ENCODE measurements at places on chromosomes 5 and 9.

- no peak for DNase-seq
Observed at GRCh38 chr5:42994246-42994554, 45.9 kb downstream of the ANXA2R start.

GRCh38 chr5:166722939-166723338 is 1568.5 kb upstream of the WWC1 start:
- no peak for DNase-seq

DNA sequence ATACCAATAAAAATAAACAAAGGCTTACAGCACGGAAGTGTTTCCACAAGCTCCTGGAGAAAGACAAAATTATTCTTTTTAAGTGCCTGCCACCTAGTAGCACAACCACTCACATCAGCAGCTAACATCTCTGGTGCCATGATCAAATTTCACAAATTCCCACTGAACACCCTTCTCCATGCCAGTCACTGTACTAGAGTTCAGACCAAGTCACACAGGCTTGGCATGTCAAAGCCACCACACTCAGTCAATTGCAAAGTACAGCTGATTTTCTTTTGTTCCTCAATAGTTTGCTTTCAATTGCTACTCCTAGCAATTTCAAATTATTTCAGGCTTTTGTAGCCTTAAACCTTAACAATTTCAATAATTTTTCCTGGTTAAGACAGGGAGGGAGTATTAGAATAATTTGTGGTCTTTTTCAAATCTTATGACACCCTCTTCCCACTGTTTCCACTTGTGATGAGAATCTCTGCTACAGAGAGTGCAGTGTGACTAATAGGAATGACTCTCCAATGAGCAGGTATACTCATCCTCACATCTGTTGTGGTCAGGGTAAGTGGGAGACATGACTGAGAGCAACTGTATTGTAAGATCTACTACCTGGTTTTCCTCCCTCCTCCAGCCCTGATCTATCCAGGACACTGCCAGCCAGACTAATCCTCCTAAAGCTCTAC is 46.2 kb downstream of the RNF145 start:
- no peak for DNase-seq

DNA sequence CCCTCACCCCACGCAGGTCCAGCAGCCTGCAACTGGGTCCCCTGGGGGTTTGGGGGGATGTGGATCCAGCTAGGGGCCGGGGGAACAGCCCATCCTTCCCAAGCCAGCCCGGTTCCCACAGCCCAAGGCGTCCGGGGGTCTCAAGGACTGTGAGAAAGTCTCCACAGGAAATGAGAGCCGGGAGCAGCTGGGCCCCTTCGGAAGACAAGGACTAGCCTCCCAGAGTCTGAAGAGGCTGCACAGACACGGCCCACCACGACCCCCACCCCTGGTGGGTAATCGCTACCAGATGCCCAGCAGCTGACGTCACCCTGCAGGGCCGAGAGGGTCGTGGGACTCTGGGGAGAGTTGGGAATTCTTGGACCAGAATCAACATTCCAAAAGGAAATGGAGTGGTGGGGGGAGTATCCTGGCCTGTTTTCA is 10.5 kb downstream of the SH2D3C start:
- no peak for DNase-seq

GRCh38 chr9:69671879-69672595 is at the start of gene APBA1:
Gene APBA1, minus strand, starts transcription at chr9:69672371.
- DNase-seq: no peak

- DNase-seq: peak; percentile 70
Observed at GRCh38 chr5:1294835-1295649, at the start of gene TERT. Gene TERT, minus strand, starts transcription at chr5:1295068. Its CDS starts 79 bp downstream, at chr5:1294989.

GRCh38 chr5:104576677-104577076 is 1014.1 kb upstream of the NUDT12 start:
- no peak for DNase-seq

DNA sequence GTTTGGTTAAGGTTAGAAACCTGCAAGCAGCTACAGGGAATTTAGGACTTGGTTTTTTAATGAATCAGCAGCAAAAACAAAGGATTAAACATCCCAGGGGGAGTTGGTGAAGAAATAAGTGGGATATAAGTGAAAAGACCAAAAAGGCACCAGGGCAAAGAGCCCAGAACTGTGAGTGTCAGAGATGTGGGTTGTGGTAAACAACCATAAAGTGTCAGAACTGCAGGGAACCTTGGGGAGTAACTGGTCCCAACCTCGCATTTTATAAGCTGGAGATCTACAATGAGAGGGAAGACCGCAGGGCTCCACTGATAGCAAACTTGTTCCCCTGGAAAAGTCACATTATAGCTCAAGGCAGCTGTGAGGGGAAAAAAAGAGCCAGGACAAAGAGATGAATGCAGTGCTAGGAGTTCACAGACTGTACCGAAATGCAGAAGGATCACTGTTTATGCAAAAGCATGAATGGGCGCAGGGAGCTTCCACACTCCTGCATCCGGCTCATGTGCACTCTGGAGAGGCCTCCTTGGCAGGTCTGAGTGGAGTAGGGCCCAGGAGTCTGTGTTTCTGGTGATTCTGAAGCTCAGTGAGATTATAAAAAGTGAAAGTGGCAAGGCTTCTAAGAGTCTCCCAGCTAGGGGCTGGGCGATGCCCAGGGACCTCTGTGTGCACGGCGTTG is 156.3 kb downstream of the GOLPH3 start:
- DNase-seq: no peak

- DNase-seq: no peak
Observed at GRCh38 chr9:116933251-116933650, 246.1 kb downstream of the TRIM32 start.

DNA sequence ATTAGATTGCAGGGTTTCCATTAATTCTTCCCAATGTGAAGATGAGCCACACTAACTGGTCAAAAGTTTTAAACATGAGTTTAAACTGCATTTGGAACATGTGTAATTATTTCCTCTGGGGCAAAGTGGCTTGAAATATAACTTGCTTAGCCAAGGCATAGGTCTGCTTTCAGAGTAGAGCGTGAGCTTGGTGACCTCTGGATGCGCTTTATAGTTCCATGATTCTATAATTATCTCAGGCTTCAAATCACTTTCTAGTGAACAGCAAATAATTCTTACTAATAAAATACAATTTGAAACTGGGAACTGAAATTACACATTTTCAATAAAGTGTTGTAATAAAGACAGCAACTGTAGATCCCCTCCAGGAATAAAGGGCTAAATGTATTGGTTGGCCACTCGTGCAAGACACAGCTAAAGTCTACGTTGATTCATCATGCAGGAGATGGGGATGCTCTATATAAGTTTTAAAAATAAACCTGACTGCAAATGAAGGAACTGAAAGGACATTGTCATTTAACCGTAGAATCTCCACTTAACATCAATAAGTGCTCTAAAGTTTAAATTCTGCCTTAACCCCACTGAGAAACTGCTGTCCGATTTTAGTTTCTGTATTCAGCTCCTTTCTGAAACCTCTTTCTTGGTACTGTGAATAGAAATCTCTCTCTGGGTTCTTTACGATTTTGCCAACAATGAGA is 460.0 kb downstream of the PSAT1 start:
- DNase-seq: no peak

- DNase-seq: no peak
Observed at GRCh38 chr9:69847491-69847890, 26.9 kb downstream of the CFAP95 start.

GRCh38 chr9:91799113-91799744 is 150.8 kb downstream of the ROR2 start:
- DNase-seq: no peak

GRCh38 chr9:37747271-37747753 is 6.3 kb upstream of the TRMT10B start:
- peak; percentile 32 for DNase-seq

GRCh38 chr9:91873637-91874051 is 76.4 kb downstream of the ROR2 start:
- DNase-seq: no peak

- DNase-seq: no peak
Observed at GRCh38 chr5:84286662-84287061, 98.0 kb downstream of the EDIL3 start.

DNA sequence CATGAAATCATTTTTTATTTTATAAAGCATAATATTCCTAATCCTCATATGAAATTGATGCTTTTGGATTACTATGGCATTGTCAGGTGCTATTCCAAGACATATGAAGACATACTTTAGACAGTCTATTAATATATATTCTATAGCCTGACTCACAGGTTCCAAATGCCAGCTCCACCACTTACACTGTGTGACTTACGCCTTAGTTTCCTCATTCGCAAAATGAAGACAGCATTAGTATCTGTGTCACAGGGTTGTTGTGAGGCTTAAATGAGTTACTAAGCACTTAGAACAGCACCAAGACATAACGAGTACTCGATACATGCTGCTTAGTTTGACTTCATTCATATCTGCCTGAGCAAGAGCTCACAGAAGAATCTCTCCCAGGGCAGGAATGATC is 132.2 kb upstream of the PTGER4 start:
- no peak for DNase-seq

DNA sequence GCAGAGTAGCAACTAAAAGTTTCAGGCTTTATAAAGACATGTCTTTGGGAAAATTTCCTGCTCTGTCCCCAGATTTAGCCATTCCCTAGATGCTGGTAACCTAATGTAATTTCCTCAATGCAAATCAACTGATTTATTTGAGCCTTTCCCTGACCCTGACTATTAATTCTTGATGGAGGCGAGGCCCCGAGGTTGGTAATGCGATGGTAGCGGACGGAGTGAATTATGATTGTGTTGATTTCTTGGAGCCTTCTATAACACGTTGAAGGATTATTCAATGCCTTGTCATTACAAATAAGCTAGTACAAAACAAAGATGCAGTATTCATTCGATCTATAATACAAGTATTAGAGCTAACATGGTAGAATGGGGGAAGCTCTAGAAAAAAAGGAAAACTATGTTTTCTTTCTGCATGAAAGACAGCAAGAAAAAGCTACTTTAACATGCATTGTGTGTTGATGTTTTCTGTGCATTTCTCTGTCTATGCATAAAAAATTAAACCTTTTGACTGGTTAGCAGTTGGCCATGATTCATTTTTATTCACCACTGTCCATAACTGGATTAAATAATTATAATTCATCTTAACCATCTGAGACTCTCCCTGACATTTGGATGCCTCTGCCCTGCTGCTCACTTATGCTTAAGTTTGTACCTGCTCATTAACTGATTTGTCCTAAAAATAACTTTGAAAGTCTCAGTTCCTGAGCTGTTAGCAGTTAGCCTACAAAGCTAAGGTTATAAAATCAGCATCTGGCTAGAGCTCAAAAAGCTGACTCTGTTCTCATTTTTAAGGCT is 490.2 kb upstream of the NUDT12 start:
- no peak for DNase-seq

- no peak for DNase-seq
Observed at GRCh38 chr9:134784577-134785305, 95.9 kb upstream of the FCN2 start.

DNA sequence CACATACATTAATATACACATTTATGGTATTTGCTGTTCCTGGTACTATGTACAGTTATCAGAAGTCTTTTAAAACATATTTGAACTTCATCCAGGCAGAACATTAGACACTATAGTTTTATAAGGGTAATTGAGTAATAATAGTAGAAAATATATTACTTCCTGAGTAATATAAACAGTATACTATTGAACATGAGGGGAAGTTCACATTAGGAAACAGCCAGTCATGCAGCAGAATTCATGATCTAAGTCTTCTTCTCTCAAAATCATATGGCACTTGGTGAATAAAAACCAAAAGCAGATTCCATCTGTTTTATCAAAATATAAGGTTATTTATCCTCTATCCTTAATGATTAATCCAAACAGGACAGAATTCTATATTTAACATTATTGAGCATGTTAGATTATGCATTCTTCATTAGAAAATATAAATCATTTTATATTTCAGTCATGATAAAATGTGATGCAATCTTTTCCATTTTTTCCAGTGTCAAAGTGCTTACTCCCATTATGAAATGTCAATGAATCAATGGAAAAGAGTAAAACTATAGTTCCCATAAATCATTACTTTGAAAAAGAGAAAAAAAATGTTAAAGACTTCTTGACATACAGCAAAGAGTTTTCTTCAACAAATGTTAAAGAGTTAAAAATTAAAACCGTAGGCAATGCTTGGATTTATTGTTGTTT is 584.3 kb upstream of the TUSC1 start:
- DNase-seq: no peak

- no peak for DNase-seq
Observed at GRCh38 chr9:72786948-72787347, 165.9 kb downstream of the ALDH1A1 start.

- DNase-seq: no peak
Observed at GRCh38 chr5:111434800-111435199, 77.5 kb downstream of the STARD4 start.

DNA sequence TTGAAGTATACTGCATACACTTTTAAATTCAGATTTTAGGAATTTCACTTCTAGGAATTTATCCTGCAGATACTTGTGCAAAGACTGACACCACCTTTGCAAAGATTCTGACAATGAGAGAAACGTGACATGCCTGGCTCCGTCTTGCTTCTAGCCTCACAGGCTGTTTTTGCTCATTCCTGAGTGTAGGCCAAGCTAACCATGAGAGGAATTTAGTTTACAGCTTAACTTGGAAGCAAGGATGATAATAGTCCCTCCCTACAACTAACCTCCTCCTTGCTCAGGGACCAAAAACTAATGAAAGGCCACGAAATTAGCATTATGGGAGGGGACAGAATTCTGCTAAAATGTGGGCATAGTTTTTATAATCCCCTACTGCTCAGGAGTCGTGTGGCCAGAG is 31.1 kb downstream of the C5orf22 start:
- DNase-seq: no peak

DNA sequence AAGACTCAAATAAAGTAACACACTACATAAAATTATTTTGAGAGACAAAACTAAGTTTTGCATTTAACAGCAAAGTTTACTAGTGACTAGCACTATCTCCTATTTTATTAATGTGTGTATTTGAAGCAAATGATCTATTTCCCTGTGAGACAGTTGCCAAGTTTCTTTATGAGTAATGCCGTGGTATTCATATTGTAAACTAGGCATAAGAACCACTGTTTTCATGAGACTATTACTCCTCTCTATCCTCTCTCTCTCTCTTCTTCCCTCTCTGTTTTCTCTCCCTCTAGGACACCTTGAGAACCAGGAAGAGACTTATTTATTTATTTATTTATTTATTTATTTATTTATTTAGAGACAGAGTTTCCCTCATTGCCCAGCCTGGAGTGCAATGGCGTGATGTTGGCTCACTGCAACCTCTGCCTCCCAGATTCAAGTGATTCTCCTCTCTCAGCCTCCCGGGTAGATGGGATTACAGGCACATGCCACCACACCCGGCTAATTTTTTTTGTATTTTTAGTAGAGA is 61.1 kb downstream of the MLANA start:
- no peak for DNase-seq

- DNase-seq: no peak
Observed at GRCh38 chr9:87513161-87513560, 15.5 kb downstream of the DAPK1 start.

- DNase-seq: no peak
Observed at GRCh38 chr9:83754383-83754977, 46.7 kb upstream of the UBQLN1 start.
